ENCODE measurements at places on chromosomes 6 and 20. TPM values are rescaled to one million over a fixed set of nuclear protein-coding genes. Genes with fewer than 3 reads are reported as not detected.

DNA sequence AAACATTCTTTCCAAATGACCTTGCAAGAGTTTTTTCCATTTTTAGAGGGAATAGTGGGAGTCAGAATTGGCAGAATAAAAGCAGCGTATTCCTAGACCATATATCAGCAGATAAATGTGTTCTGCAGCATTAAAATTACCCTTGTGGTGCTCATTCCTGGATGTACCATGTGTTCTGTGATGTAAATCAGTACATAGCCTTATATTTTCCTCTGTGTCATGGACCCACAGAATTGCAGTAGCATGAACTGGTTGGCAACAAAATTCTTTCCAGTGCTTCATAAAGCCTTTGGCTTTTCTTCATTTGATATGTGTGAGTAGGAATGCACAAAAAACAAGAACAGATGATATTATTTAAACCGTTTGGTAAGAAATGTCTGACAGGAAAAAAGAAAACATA is 32.5 kb downstream of the ANKEF1 start:
- DNase-seq: no peak

GRCh38 chr6:132952031-132952867 is 137.9 kb downstream of the RPS12 start:
- DNase-seq: peak; percentile 38

LCA5 gene
- total RNA-seq: 5.0 TPM

MOG gene
- total RNA-seq: not detected

SLC26A8 gene
- total RNA-seq: not detected

MRPS26 gene
- 109 TPM for total RNA-seq

RBBP8NL gene
- total RNA-seq: not detected

DNA sequence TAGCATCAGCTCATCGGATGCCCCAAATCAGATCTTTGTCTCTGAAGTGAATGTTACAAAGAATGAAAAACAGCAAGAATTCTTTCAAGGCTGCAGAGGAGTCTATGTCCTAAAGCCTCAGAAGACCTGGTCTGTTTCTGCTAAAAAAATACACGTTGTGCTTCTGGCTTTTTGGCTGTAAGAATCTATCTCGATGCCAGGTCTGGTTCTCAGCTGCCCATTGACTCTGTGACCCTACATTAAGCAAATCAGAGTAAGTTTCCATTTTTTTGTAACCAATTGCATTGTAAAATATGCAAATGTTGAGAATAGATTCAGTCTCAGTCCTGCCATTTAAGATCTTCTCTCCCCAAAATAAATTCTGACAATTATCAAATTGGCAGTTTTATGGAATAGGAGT is 705.4 kb downstream of the RFPL4B start:
- no peak for DNase-seq

- DNase-seq: no peak
Measured at GRCh38 chr6:143811501-143812157, 31.5 kb upstream of the LTV1 start.

GRCh38 chr20:57805747-57806146 is 95.9 kb upstream of the PMEPA1 start:
- no peak for DNase-seq

TMEM151B gene
- 0.23 TPM for total RNA-seq

WTAP gene
- 169 TPM for total RNA-seq

Data from Daoy (cell line).